ENCODE measurements at places on chromosomes 6 and 20.
A peak's percentile ranks its signal among the peaks of the same experiment; 100 is the strongest.

DNA sequence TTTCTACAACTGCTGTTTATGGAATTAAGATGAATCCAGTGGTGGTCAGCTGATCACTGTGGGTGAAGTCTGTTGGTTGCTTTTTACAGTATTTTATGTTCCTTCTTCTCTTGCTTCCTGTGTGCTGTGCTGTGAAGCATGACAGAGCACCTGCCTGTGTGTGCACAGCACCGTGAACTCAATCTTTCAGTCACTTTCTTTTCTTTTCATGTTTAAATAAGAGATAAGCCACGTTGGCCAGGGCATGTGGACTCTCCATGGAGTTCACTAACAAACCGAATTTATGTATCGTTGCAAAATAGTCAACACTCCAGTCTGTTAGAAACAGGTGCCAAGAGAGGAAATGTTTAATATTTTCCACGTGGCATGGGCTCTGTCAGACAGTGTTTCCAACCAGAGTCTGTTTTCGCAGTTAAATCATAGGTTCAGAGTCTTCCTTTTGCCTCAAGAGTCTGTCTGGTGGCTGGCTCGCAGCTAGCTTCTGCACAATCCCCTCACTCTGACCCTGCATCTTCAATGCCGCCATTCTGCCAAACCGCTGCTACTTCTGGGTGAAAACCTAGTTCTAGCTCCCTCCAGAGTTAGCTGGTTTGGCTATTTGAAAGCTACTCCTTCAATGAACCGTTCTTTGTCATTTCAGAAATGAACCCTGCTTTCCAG, 73.2 kb downstream of the QRSL1 start:
- DNase-seq: peak; percentile 37

DNA sequence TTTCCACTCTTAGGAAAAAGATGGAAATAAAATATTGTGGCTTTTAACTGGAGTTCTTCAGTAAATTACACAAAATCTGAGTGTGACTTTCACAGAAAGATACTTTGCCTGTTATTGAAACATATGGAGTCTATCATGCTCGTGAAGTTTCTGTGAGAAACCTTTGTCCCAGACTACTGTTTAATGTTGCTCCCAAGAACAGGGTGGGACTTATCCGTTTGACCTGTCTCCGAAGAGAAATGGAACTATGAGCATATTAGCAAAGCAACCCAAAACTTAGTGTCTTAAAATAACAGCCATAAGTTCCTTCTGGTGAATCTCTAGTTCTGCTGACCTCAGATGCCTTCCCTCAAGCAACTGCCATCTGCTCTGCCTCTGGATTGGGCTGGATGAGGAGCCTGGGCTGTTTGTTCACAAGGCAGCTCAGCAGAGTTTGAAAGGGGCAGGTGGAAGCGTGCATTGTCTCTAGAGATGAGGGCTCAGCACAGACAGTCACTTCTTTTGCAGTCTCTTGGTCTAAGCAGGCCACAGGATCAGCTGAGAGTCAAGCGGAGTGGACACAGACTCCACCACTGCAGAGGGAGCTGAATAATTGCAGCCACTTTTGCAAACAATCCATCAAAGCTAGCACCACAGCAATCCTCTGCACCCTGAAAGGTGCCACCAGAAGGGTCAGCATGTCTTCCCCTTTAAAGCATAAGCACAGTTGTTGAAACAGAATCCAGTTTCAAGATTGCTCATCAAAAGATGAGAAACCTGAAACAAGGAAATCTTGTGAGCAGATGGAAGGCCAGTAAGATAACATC, 52.8 kb downstream of the MYB start:
- DNase-seq: no peak

DNA sequence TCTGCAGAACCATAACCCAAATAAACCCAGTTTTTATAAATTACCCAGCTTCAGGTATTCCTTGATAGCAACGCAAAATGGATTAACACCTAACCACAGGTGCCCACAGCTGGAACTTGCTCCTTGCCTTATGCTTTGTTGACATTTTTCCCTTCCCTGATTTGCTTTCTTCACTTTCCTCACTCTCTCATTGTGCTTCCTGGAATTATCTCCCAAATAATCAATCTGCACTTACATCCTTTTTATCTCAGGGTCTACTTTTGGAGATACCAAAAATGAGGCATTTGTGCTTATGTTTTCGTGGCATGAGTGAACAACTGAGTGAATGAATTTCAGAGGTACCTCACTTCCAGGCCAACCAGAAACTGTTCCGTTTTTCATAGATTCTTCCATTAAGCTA, 374.3 kb downstream of the DOK5 start:
- DNase-seq: no peak

GRCh38 chr6:24974182-24975171, 38.7 kb upstream of the RIPOR2 start:
- DNase-seq: no peak

GRCh38 chr6:68994521-68994920, 359.4 kb downstream of the ADGRB3 start:
- DNase-seq: no peak

- no peak for DNase-seq
These were observed 915 bp downstream of the PRRC2A start for GRCh38 chr6:31621320-31621939.

DNA sequence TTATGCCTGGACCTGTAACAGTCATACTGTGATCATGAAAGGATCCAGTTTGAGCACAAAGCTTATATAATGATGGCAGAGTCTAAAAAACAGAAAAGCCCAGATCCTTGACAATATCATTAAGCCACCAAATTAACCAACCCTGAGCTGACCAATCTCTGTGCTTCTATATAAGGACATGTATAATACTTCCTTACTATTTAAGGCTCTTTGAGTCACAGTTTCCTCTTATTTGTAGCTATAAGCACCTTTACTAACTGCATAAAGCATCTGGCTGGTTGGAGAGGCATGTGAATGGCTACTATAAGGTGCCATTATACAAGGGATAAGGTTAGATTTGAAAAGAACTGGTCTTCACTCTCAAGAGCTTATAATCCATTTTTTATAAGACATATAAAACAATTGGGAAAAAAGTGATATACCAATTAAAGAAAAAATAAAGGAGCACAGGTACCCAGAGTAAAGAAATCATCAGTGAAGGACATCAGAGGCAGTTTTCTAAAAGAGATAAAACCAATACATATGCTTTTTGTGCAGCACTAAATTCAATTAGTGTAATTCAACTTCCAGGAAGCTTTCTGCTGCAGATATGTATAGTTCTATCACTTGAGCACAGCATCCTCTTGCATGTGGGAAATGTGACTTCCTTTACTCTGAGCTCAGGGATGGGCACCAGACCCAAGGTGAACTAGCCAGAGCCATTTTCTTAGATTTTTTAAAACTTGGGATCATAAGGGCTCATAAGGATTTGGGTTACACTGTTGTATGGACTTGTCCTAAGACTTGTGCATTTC, 121.0 kb downstream of the BTBD9 start:
- no peak for DNase-seq

GRCh38 chr6:69343851-69344250, 453.0 kb downstream of the LMBRD1 start:
- DNase-seq: peak; percentile 30

GRCh38 chr6:158909938-158910337, 90.1 kb downstream of the RSPH3 start:
- DNase-seq: no peak

DNA sequence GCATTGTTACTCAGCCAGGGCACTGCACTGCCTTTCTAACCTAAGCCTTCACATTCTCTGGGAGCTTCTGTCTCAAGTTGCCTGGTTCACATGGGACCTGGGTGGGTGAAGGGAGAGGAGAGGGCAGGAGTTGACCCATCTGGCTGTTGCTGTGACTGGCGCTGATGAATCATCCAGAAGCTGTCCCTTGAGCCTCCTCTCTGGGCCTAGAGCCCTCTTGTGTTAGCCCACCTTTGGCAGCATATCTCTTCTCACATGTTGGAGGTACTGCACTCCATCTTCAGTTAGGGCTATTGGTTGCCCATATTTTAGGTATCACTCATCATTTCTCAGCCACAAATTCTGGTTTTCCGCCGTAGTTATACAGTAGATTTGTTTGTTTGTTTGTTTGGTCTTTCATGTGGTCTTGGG, 19.8 kb downstream of the XRN2 start:
- no peak for DNase-seq
